ENCODE measurements at places on chromosomes 3 and 15. TPM values are rescaled to one million over a fixed set of nuclear protein-coding genes. Genes with fewer than 3 reads are reported as not detected.

SH3GL3 gene
- not detected for total RNA-seq

LRTM1 gene
- not detected for total RNA-seq

GRCh38 chr3:88231207-88231606, 81.4 kb downstream of the C3orf38 start:
- DNase-seq = no peak

GRCh38 chr3:105806359-105806758, 62.5 kb downstream of the CBLB start:
- DNase-seq = no peak

CDHR4 gene
- total RNA-seq = not detected

ZPLD1 gene
- 0.09 TPM for total RNA-seq

DNA sequence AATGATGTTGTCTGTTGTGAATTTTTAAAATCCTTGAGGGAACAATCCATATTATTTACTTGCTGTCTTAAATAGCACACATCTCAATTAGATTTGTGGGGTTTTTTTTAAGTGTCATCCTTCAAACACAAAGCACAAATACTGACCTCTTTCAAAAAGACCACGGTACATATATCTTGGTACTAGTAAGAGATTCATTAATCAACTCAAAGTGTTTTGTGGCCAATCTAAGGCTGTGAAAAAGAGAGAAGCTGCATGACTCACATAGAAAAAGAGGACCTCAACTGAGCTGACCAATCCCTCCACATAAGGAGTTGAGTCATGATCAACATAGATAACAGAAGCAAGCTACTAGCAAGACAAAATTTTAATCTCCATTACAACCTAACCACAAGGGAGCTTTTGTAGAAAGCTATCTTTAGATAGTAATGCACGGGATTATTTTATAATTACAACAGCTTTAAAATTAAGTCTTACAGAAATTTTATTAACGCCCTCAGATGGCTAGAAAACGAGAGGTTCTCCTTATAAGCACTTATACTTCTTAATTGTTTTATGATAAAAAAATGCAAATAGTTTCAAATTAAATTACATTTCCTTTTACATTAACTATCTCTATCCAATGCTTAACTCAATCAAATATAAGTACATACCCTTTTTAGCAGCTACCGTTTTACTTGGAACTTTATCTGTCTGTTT, 60.5 kb downstream of the TOP2B start:
- DNase-seq = no peak

- peak; percentile 62 for DNase-seq
Measured at GRCh38 chr3:148962513-148962912, 28.8 kb upstream of the GYG1 start.

DNA sequence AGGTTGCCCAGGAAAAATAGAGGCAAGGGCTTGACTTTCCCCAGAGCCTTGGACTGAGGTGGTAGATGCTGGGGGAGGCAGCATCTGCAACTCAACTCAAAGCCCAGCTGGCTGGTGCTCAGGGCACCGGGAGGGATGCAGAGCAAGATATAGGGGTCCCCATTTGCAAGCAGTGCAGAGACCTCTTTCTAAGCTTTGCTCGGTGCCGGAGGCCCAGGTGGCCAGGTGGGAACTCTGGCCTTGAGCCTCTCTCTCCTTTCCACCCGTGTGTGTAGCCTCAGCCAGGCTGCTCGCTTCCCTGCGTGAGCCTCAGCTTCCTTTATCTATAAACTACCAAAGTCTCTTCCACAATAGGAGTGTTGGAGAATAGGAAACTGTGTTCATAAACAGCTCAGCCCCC, 36.5 kb downstream of the SLC6A6 start:
- DNase-seq = no peak

LRRIQ4 gene
- total RNA-seq = not detected

- DNase-seq = no peak
Measured at GRCh38 chr3:149316437-149316836, 17.0 kb downstream of the TM4SF18 start.

DNA sequence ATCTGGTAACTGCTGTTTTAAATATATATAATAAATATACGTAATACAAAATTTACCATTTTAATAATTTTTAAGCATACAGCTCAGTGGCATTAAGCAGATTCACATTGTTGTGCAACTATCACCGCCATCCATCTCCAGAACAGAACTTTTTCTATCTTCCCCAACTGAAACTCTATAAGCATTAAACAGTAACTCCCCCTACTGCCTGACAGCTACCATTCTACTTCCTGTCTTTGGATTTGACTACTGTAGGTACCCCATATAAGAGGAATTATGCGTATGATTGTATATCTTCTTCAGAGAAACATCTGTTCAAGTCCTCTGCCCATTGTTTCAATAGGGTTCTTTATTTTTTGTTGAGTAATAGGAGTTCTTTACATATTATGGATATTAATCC, 36.8 kb downstream of the EID1 start:
- no peak for DNase-seq

GRCh38 chr3:87135412-87135811, 91.7 kb upstream of the CHMP2B start:
- DNase-seq = no peak

DNA sequence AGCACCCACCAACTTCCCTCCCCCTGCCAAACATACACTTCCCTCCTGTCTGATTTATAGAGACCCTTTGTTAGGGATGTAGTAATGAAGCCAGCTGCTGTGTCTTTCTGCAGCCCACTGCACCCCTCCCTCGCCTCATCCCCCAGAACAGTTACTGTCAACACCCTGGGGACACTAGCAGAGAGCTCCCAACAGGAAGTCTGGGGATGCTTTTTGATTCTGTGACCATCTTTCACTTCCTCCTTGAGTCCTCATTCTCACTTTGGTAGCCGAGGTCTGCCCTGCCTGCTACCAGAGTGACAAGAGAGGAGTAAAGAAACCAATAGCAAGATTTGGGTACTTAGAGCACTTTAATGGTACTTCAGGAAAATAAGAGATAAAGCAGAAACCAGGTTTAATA, 201.6 kb downstream of the SATB1 start:
- no peak for DNase-seq

DNA sequence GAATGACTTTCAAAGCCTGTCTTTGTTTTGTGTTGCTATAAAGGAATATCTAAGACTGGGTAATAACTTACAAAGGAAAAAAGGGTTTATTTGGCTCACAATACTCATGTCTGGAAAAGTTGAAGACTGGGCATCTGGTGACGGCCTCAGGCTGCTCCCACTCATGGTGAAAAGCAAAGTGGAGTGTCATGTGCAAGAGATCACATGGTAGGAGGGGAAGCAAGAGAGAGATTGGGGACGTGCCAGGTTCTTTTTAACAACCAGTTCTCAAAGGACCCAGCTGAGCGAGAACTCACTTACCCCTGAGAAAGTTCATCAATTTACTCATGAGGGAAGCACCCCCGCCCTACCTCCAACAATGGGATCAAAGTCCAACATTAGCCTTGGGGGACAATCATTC, 929.4 kb downstream of the ROBO1 start:
- no peak for DNase-seq

GRCh38 chr3:16788440-16789056, 96.2 kb upstream of the PLCL2 start:
- DNase-seq = no peak

SCN5A gene
- total RNA-seq = 4.3 TPM

NR1I2 gene
- total RNA-seq = 0.18 TPM

LSAMP gene
- total RNA-seq = 0.07 TPM

ZNF662 gene
- total RNA-seq = 0.23 TPM

- DNase-seq = no peak
Measured at GRCh38 chr3:184884359-184885017, 72.5 kb downstream of the VPS8 start.

GRCh38 chr3:179719048-179719734, 66.4 kb downstream of the USP13 start:
- DNase-seq = no peak

LIPC gene
- total RNA-seq = 0.47 TPM

DNA sequence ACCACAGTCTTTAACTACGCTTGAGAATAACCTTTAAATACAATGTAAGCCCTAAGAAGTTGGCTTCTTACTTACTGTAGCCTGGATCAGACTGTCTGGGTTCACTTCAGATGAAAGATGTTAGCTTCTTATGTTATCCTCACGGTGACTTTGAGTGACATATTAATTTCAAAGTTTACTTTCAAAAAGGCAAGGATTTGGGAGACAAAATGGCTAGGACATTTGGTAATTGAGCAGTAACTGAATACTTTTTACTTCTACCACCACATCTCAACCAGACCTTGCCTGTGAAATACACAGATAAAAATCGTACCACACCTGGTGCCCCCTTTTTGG, 36.0 kb upstream of the BNIP2 start:
- DNase-seq = no peak

DNA sequence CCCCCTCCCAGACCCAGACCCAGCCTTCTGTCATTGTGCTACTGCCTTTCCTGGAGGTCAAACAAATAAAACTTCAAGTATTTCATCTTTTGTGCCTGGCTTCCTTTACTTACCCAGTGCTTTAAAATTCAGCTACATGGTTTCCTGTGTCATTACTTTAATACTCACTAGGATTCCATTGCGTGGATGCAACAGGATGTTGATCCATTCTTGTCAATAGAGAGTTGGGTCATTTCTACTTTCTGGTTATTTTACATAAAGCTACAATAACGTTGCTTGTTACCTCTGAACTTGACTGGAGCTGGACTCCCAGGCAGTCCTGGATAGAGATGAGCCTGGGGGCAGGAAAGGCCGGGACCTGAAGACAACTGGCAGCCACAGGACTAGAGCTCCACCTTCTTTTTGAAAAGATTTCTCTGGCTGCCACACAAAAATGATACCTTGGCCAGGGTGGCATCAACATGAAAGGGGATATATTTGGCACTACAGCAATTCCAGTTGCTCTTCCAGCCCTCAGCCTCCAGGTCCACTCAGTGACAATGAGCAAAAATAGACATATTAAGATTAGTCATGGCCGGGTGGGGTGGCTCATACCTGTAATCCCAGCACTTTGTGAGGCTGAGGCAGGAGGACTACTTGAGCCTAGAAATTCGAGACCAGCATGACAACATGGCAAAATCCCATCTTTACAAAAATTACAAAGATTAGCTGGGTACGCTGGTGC, 23.3 kb upstream of the HEG1 start:
- peak; percentile 44 for DNase-seq

PTH1R gene
- total RNA-seq = 2.3 TPM

DNA sequence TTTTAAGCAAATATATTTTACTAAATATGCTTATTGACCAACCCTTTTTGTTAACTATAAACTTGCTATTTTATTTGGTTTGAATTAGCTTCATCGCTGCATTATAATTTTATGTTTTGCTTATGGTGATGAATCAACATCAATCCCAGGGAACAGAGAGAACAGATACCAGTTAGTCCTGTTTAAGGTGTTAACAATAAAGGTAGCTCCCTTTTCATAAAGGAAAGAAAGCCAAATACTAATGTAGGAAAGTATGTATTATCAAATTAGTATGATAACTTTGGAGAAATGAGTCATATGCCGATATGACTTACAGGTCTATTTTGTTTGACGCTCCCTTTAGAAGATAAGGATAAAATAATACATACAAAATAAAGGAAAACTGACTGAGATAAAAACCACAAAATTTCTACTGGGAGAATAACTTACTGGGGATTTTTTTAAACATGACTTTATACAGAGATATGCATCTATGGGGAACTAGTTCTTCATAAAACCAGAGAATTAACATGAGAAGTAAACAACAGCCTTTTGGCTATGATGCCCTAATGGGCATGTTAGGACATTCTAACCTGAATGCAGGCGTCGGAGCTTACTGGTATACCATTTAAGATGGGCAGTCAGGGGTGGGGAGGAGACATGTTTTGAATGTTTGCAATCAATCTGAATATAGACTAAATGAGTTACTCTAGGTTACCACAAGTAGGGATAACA, 4.5 kb downstream of the OR5K2 start:
- no peak for DNase-seq

PLCB2 gene
- total RNA-seq = not detected

DNA sequence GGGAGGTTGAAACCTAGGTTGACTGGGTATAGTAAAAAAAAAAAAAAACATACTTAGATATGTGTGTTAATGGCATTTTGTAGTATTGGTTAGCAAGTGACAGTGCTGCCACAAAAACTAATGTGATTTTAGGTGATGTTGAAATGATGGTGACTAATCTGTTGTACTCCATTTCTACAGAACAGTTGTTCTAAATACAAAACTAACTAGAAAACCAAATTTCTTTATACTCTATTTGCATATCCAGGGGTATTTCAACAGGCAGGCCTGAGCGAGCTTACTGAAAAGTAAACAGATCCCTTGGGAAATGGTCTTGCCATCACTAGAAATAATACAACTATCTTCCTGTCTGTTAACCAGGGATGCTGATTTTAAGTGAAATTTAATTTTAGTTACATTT, 20.5 kb downstream of the TSC22D2 start:
- no peak for DNase-seq

GRCh38 chr3:15299036-15299435, 33.4 kb downstream of the SH3BP5 start:
- DNase-seq = no peak

PPIB gene
- total RNA-seq = 43.8 TPM

GRCh38 chr3:117674321-117674720, 964.7 kb downstream of the TUSC7 start:
- no peak for DNase-seq

GRCh38 chr3:177733233-177733632, 536.0 kb upstream of the TBL1XR1 start:
- DNase-seq = no peak

GRCh38 chr15:64010719-64011118, 35.6 kb downstream of the DAPK2 start:
- peak; percentile 51 for DNase-seq

Data from gastrocnemius medialis (tissue), 4 donors.